Astrocyte of the spinal cord (primary cell): ENCODE measurements at places on chromosomes 1 and 21.
A peak's percentile ranks its signal among the peaks of the same experiment; 100 is the strongest.

DNA sequence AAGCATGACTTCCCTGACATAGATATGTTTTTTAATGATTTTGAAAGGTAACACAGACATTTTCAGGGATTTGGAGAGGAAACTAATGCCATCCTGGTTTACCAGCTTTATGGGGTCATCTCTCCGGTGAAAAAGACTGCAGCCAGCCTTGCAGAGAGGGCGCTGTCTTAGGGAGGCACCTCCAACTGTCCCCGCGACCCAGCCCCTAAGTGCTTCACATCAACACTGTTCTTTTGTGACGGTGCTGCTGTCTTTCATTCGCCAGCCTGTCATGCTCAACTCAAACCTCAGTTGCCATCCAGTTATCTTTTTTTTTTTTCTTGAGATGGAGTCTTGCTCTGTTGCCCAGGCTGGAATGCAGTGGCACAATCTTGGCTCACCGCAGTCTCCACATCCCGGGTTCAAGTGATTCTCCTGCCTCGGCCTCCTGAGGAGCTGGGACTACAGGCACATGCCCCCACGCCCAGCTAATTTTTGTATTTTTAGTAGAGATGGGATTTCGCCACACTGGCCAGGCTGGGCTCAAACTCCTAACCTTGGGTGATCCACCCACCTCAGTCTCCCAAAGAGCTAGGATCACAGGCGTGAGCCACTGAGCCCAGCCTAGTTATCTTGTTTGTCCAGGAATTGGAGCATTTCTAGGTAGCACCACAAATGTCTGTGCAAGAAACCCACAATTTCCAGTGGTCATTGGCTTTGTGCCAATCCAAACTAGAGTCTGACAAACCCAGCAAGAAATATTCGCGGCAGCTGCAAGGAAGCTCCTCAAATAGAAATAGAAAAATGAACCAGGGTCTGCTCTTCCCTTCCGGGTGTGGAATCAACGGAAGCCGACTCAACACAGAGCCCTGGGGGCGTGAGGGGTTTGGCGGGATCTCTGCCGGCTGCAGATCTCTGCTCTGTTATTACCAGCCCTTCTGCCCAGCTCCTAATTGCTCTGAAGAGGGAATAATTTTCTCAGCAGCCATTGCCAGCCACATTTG is 24.2 kb downstream of the PDE9A start:
- DNase-seq = peak; percentile 84

- DNase-seq = no peak
Observed at GRCh38 chr1:167206166-167206835, 14.4 kb upstream of the POU2F1 start.

DNA sequence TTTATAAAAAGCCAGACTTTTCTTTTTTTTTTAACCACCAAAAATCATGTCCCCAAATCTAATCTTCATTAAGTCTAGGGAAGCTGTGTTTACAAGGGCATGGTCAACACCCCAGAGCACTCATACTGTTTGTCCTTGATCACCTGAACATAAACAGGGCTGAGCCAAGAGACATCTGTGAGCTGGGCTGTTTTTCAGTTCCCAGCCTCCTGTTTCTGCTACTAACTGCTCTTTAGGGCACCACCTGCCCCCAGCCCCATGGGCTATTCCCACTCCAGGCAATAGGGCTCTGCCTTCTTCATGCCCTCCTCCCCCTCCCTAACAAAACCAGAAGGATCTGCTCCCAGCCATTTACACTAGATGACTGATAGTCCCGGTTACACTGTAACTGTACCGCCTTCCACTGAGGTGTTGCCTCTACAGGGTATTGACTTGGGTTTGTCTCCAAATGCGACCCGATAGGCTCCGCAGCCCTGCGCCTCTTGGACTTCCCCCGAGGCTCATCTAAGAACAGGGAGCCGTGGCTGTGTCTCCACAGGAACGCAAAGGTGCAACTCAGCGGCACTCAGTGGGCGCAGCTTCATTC is 11.7 kb upstream of the SLC26A9 start:
- no peak for DNase-seq

GRCh38 chr1:209190591-209191261 is 392.8 kb upstream of the CAMK1G start:
- peak; percentile 60 for DNase-seq
